ENCODE measurements at places on chromosomes 3 and 15.
A peak's percentile ranks its signal among the peaks of the same experiment; 100 is the strongest.

- no peak for DNase-seq
Measured at GRCh38 chr3:144554889-144555288, 583.3 kb downstream of the DIPK2A start.

- no peak for DNase-seq
Measured at GRCh38 chr3:147661916-147662315, 252.8 kb downstream of the ZIC1 start.

DNA sequence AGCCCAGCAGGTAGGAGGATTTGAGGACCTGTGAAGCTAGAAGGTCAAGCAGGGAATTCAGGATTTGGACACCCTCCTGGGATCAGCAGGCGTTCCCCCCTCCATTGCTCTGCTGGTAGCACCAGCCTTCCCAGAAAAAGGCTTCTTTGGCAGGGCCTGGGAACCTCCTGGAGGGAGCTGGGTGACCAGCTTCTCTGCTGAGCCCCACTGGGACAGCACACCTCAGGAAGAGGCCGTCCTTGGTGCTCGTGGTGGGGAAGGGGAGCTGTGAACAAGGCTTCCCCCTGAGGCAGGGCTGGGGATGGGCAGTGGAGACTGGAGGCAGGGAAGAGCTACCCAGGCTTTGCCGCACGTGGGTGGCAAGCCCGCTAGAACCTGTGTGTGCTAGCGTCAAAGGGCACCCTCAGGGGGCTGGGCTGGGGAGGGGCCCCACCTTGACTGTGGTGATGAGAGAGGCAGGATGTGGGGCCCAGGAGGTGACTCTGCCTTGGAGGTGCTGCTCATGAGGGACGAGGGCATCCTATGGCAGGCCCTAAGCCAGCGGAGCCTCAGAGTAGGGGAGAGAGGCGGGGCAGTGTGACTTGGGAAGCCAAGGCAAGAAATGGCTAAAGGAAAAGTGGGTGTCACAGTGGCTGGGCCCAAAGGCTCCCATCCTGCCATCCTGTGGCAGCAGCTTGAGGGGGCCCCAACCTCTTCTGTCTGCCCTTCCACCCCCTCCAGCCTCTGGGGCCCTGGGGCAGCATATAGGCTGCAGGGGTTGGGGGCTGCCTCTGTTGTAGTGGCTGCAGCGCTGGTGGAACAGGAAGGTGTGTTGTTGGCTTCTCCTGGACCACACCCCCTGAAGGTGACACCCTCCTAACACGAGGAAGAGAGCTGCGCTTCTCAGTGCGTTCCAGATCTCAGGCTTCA, 20.7 kb downstream of the KLF13 start:
- peak; percentile 87 for DNase-seq

DNA sequence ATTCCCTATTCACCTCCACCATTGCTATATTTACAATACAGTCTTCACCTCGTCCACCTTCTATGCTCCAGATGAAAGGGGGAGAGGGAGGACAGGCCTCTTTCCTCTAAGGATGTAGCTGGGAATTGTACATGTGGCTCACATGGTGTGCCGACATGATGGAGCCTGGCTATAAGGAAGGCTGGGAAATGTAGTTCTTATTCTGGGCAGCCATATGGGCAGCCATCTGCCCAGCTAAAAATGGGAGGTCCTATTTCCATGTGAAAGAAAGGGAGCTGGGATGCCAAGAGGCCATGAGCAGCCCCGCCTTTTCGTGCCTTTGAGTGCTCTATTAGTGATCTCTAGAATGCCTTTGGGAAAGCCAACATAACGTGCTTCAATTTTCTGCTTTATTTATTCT, 27.1 kb upstream of the MGLL start:
- DNase-seq: no peak

GRCh38 chr3:44301746-44302145, 36.8 kb upstream of the TCAIM start:
- no peak for DNase-seq

- no peak for DNase-seq
Measured at GRCh38 chr3:130838898-130839600, 54.8 kb upstream of the ATP2C1 start.

GRCh38 chr3:58574682-58575081, 2.5 kb downstream of the FAM107A start:
- no peak for DNase-seq

- no peak for DNase-seq
Measured at GRCh38 chr15:79724312-79724711, 172.5 kb downstream of the MTHFS start.

GRCh38 chr3:54563501-54564200, 364.2 kb downstream of the LRTM1 start:
- DNase-seq: no peak

DNA sequence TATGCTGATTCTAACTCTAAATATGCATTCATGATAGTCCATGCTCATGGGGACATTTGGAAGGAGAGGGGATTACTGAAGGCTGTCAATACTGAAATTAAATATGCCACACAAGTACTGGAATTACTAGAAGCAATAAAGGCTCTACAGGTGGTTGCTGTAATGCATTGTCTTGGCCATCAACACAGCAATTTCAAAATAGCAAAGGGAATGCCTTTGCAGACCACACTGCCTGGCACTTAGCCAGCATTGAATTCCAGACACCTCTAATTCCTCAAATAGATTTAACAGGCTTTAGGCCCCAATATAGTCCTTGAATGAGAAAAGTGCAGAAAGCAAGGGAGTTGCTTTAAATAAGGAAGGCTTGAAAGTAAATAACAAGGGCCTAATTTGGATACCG, 115.8 kb upstream of the PLCL2 start:
- no peak for DNase-seq

- DNase-seq: no peak
Measured at GRCh38 chr3:17901893-17902292, 159.5 kb upstream of the TBC1D5 start.

- DNase-seq: no peak
Measured at GRCh38 chr3:136642711-136643110, 109.5 kb downstream of the STAG1 start.

DNA sequence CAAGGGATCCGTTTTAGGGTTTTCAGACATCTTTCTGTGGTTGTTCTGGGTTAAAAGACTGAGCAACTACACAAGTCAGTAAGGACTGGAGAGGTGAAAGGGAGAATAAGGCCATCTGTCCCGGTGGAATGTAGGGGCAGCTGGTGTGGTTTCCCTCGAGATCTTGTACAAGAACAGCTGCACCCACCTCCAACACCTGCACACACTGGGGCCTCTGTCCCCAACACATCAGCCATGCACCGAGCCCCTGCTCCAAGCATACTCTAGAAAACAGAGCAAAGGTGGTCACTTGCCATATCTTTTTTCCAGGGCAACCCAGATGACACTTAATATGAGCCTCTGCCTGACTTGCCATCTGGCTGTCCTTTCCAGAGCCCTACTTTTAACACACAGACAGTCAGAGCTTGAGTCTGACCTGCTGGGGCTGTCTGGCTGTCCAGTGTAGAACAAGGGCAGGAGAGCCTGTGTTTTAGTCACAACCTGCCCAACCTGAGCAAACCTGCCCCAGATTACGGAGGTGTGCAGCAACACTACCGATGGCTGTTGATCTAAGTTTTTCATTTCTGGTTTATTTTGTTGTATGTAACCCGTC, 12.2 kb downstream of the MAN2A2 start:
- DNase-seq: no peak

- DNase-seq: no peak
Measured at GRCh38 chr15:39286706-39287105, 294.2 kb upstream of the THBS1 start.

- DNase-seq: no peak
Measured at GRCh38 chr3:28699283-28699682, 350.7 kb upstream of the AZI2 start.

DNA sequence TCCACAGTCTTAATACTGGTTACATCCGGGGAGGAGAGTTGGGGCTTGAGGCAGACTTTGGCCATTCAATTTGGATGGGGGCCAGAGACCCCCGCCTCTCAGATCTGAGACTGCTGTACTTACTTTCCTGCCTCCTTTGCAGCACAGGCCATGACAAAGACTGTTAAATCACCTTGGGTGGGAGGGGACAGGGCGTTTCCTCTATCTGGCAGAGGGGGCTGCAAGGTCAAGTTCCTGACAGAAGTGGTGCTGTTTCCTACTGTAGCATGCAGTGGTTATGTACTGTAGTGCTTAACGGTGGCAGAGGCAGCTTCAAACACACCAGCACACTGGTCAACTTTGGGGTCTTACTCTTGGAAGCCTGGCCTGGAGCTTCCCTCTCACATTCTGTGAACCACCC, 261.2 kb upstream of the LRRFIP2 start:
- no peak for DNase-seq

GRCh38 chr15:96337365-96338023, 7.0 kb downstream of the NR2F2 start:
- DNase-seq: no peak

DNA sequence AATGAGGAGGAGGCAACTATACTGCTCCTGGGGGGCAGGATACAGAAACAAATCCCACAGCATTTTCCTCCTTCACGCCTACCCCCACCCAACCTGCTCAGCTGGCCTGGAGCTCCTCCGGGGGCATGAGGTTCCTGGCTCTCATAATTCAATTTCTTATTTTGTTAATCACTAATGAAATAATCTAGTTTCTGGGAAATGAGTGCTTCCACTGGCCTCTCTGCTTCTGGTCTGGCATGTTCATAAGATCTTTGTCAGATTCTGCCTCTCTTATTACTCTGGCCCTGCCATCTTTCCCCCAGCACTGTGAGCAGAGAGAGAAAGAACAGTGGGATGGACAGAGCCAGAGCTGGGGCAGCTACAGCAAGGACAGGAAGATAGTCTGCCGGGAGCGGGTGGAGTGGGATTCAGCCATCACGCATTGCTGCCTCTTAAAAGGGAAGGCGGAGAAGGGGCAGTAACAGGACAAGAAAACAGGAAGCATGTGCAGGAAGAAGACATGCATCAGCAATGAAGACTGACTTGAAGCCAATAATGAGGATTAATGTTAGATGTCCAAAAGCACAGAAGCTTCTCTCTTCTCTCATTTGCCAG, 13.6 kb downstream of the RPAP1 start:
- DNase-seq: no peak

GRCh38 chr3:151101270-151101969, 16.0 kb downstream of the MED12L start:
- DNase-seq: no peak

GRCh38 chr3:123055352-123055751, 11.5 kb upstream of the PDIA5 start:
- DNase-seq: no peak

- DNase-seq: no peak
Measured at GRCh38 chr3:31634476-31634875, 101.8 kb downstream of the STT3B start.

- DNase-seq: no peak
Measured at GRCh38 chr15:72044956-72045355, 73.0 kb downstream of the MYO9A start.

DNA sequence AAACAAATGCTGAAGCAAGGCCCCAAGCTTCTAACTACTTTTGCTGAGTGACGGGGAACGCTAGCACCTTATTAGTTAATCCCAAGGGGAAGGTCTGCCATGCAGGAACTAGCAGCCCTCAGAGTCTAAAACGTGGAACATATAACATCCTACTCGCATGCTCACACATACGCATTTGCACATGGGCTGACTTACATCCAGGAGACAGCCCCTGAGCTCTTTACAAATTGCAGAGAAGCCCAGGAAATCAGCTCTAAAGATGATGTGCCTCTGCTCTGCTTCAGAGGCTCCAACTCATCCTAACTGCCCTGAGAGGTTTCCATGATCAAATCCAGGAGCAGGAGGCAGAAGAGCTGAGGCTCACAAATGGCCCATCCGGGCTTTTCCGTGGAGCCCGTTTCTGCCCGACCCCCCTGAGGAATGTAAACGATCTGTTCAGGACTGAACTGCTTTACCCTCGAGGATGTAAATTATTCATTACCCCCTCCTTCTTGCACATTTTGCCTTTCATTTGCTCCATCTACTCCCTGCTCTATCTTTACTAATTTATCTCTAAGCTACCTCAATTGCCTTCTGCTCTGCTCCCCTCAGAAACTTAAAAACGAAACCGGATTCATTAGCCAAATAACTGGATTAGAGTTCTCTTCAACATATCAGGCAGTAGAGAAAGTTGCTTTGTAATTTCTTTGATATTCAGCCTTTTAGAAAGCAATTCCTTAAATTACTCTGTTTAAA, 141.9 kb upstream of the CCDC54 start:
- DNase-seq: no peak

GRCh38 chr3:125051715-125052581, 3.8 kb downstream of the HEG1 start:
- peak; percentile 65 for DNase-seq

- no peak for DNase-seq
Measured at GRCh38 chr3:39478226-39478625, 10.7 kb downstream of the MOBP start.

- DNase-seq: no peak
Measured at GRCh38 chr15:82807920-82808633, 1.4 kb upstream of the WHAMM start.

- DNase-seq: no peak
Measured at GRCh38 chr15:40006003-40006402, 33.0 kb downstream of the SRP14 start.

DNA sequence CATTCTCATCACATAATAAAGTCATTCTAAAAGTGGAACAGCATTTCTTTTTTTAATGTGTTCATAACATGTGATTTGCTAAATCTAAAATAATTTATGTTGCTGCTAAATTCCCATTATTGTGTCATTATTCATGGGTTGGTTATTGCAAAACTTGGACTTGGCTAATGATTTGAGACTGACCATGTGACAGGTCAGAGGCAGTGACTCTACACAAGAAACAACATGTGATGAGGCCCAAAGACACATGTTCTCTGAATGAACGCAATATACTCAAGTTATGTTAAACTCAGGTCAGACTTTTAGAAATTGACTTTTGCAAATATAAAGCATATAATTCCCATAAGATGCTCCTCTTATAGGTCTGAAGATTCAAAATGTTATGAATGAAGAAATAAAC, 566.1 kb downstream of the TBL1XR1 start:
- DNase-seq: no peak

- DNase-seq: no peak
Measured at GRCh38 chr15:90062973-90063769, 39.1 kb downstream of the IDH2 start.

GRCh38 chr15:71455878-71456277, 340.6 kb downstream of the THSD4 start:
- no peak for DNase-seq

DNA sequence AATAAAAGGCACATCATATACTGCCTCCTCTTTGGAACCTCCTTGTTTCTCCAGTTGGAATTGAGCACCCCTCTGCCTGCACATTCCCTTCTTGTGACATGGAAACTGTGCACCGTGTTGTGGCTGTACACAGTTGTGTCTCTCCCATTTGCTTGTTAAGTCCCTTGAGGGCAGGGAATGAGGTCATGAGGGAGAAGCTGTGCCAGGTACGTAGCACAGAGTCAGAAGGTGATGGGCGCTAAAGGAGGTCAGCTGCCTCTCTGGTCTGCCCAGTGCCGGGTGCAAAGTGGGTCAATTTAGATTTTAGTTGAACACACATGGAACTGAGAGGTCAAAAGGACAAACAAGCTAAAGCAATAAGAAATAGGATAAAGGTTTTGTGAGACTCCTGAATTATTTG, 124.4 kb downstream of the FAM43A start:
- DNase-seq: no peak

GRCh38 chr3:57758686-57759085, 2.6 kb downstream of the SLMAP start:
- DNase-seq: no peak
